Adrenal gland (tissue), 19 donors: ENCODE measurements at places on chromosomes 7 and 10. TPM values are rescaled to one million over a fixed set of nuclear protein-coding genes. Genes with fewer than 3 reads are reported as not detected.

TRIL gene
- 17.1 TPM for total RNA-seq

TUBAL3 gene
- total RNA-seq, result not detected

BTBD16 gene
- total RNA-seq, result 0.29 TPM

IFIT1B gene
- total RNA-seq, result not detected

MBL2 gene
- total RNA-seq, result not detected

NXPH1 gene
- total RNA-seq, result 40.9 TPM

MSMB gene
- total RNA-seq, result not detected

IFIT3 gene
- 34.5 TPM for total RNA-seq

NUDT13 gene
- total RNA-seq, result 5.1 TPM

DPP6 gene
- 0.39 TPM for total RNA-seq

SEC31B gene
- total RNA-seq, result 2.9 TPM

PBLD gene
- total RNA-seq, result 22.7 TPM

DNA sequence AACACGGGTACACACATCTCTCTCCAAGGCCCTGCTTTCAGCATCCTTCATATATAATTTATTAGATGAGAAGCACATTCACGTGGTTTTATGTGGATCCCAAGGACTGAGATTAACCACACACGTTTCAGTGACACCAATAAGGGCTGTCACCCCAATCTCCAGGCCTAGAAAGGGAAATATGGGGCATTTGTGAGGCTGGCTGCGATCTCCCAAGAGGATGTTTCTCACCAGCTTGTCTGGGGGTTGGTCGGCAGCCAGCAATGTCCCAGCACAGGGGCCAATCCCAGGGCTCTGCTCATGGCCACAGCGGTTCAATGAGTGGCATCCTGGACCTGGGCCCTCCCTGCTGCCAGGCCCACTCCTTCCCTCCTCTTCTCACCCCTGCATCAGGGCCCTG is 115.5 kb downstream of the ITIH5 start:
- no peaks in the 10 kb centered on the region for H3K4me1 ChIP-seq
- H3K4me3 ChIP-seq, result no peak overlapping the region
- H3K27ac ChIP-seq, result no peak overlapping the region
- DNase-seq, result no peak
- H3K27me3 ChIP-seq, result no peaks in the 10 kb centered on the region
- H3K36me3 ChIP-seq, result no peaks in the 10 kb centered on the region

- no peaks in the 10 kb centered on the region for H3K4me1 ChIP-seq
- no peak overlapping the region for H3K4me3 ChIP-seq
- no peak overlapping the region for H3K27ac ChIP-seq
- H3K36me3 ChIP-seq, result no peaks in the 10 kb centered on the region
These were observed 2.9 kb downstream of the RAMP3 start for GRCh38 chr7:45160417-45160881.

DNA sequence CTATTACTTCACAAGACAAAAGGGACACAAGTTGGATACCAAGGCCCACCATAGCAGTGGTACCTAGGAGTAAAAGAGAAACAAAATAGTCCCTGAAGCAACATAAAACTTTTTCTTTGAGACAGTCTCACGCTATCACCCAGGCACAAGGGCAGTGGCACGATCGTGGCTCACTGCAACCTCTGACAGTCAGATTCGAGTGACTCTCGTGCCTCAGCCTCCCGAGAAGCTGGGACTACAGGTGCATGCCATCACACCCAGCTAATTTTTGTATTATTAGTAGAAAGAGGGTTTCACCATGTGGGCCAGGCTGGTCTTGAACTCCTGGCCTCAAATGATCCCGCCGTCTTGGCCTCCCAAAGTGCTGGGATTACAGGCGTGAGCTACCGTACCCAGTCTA is 59.0 kb upstream of the KCNMA1 start:
- H3K27ac ChIP-seq, result no peak overlapping the region
- H3K4me3 ChIP-seq, result no peak overlapping the region
- no peak for DNase-seq
- H3K4me1 ChIP-seq, result no peaks in the 10 kb centered on the region

DNA sequence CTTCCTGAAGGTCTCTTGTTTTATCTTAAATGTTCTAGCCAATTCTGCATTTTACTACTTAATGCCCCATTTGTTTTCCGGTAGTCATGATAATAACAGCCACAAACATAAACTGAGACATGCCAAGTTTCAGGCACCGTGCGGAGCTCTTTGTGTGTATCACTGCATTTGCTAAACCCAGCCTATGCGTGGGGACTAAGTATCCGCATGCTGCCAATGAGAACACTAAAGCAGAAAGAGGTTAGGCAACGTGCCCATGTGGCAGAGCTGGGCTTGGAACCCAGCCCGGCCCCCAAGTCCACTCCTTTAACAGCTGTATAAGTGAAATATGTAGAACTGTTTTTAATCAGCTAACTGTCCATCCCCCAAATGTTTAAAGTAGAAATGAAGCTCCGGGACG is 54.1 kb downstream of the SLIT1 start:
- no peaks in the 10 kb centered on the region for H3K27me3 ChIP-seq
- no peaks in the 10 kb centered on the region for H3K36me3 ChIP-seq
- H3K4me1 ChIP-seq, result no peaks in the 10 kb centered on the region
- no peak for DNase-seq
- H3K4me3 ChIP-seq, result no peak overlapping the region

GRCh38 chr10:11397980-11398580 is 213.4 kb downstream of the USP6NL start:
- no peak for DNase-seq
- H3K4me1 ChIP-seq, result no peaks in the 10 kb centered on the region
- H3K4me3 ChIP-seq, result no peak overlapping the region
- H3K36me3 ChIP-seq, result no peaks in the 10 kb centered on the region

DNA sequence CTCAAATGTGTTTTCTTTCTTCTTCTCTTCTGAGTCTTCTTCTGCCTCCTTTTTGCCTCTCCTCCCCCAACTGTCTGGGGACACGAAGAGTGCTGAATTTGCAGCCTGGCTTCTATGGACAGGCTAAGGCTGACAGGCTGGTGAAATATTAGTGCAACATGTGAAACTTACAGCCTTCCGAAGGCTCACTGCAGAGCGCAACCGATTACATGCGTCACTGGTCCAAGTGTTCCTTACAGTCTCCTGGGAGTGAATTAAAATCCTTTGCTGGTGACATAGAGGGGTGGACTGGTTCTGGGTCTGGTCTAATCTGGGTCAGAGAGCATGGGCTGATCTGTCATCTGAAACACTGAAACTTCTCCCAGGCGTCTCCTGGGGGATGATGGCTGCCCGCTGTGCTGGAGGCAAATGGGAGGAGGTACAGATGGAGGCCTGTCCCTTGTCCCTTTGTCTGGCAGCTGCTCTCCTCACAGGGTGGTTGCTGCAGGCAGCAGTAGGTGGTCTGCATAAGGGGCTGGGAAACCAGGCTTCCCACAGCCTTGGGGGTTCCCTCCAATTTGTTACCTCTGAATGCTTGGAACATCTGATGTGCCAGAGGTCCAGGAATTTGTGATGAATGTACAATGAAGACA is 143.8 kb upstream of the BMPER start:
- H3K4me1 ChIP-seq, result no peaks in the 10 kb centered on the region
- no peaks in the 10 kb centered on the region for H3K36me3 ChIP-seq
- H3K27me3 ChIP-seq, result no peaks in the 10 kb centered on the region
- DNase-seq, result no peak

GRCh38 chr7:139871331-139871730 is 42.3 kb downstream of the TBXAS1 start:
- no peaks in the 10 kb centered on the region for H3K4me1 ChIP-seq
- H3K27me3 ChIP-seq, result peaks cover 5% of the 10 kb centered on the region
- DNase-seq, result no peak

DNA sequence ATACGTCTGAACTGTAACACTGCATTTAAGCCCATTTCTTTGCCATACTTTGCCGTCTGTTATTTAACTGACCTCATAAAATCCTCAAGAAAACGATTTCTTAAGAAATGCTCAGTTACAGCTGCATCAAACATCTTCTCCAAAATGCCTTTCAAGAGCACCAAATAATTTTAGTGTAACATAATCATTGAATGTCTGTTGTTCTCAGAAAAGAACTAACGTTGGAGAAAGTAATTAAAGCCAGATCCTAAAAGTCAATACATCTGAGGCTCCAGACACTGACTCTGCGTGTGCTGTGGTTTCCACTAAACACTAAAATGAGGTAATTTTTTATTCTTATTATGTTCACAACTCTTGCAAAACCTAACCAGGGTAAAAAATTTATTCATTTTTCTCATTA is 63.7 kb upstream of the LRRC17 start:
- H3K27ac ChIP-seq, result no peak overlapping the region
- DNase-seq, result no peak
- H3K27me3 ChIP-seq, result no peaks in the 10 kb centered on the region
- H3K36me3 ChIP-seq, result no peaks in the 10 kb centered on the region
- H3K4me1 ChIP-seq, result no peaks in the 10 kb centered on the region

DNA sequence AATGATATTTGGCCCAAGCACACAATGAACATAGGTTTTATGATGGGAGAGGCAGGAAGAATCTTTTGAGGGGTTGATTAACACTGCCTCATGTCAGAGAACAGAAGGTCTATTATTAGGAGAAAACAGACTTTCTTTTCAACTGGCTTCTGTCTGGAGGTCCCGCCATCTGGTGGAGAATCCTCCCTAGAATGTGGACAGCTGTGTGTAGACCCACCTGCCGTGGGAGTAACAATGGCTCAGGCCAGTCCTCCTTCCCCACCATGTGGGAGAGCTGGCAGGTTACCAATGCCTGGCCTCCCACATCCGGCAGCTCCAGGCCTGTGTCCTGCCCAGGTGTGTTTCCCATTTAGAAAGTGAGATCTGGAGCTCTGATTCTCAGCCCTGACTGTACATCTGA is 70.4 kb upstream of the AOAH start:
- H3K27ac ChIP-seq, result no peak overlapping the region
- no peak for DNase-seq
- no peaks in the 10 kb centered on the region for H3K27me3 ChIP-seq

DNA sequence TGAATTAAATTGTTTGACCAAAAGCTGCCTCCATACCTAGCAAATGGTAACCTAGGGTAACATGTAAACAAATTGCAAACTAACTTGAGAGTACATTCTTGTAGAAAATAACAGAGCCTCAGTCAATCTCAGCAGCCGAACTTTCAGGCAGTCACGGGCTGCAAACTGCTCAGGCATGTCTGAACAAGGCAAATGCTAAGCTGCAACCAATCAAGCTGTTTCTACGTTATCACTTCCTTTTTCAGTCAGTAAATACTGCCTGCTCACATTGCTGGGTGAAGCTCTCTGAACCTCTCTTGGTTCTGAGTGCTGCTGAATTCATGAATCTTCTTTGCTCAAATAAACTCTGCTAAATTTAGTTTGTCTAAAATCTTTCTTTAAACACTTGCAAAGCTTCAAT is 1212.4 kb downstream of the SORCS1 start:
- DNase-seq, result no peak
- H3K4me3 ChIP-seq, result no peak overlapping the region
- no peaks in the 10 kb centered on the region for H3K4me1 ChIP-seq
- no peak overlapping the region for H3K27ac ChIP-seq

- H3K36me3 ChIP-seq, result no peaks in the 10 kb centered on the region
- no peak overlapping the region for H3K27ac ChIP-seq
- H3K4me1 ChIP-seq, result peaks cover 49% of the 10 kb centered on the region
- H3K4me3 ChIP-seq, result no peak overlapping the region
- peak; percentile 75 for DNase-seq
These were observed 8.5 kb downstream of the RASSF4 start for GRCh38 chr10:44968091-44968490.

DNA sequence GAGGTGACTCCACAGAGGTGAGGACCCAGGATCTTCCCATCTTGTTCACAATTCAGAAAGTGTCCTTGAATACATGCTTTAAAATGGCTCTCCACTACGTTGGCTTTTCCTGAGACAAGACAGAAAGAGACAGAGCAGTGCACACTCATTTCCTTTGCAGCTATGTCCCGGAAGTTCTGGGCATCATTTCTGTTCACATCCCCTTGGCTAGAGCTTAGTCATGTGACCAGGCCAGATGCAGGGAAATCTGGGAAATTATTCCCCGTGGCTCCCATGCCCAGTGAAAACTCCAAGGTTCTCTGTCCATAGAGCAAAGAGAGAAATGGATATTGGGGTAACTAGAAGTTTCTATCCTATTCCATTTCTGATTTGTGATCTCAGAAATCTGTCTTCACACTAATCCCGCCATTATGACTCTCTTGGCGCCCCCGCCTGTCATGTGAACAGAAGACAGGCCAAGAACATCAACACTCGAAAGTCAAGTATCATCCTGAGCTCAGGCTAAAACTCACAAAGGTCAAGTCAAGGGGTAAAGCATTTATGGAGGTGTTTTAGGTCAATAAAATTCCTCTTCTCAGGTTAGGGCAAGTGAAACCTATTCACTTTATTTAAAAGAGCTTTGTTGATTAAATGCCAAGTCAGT is 251.4 kb upstream of the HABP2 start:
- no peaks in the 10 kb centered on the region for H3K36me3 ChIP-seq
- DNase-seq, result no peak
- H3K27me3 ChIP-seq, result no peaks in the 10 kb centered on the region
- no peak overlapping the region for H3K4me3 ChIP-seq
- H3K27ac ChIP-seq, result no peak overlapping the region

DNA sequence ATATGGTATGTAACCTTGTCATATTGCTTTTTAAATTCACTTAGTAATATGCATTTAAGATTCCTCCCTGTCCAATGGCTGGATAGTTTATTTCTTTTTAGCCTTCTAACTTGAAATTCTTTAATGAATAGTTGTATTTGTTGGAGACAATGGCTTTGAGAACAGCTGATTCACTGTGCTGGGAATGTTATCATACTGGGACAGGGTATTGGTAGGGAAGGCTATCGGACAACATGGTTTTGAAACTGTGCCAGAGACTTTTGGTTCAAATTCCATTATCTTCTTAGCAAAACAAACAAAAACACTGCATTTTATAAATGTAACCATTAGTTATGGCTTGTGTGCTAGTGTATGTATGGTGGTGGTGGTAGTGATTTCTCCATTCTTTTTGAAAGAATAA is 517.1 kb upstream of the ANKRD30A start:
- H3K4me1 ChIP-seq, result no peaks in the 10 kb centered on the region
- no peaks in the 10 kb centered on the region for H3K36me3 ChIP-seq
- H3K4me3 ChIP-seq, result no peak overlapping the region
- H3K27me3 ChIP-seq, result no peaks in the 10 kb centered on the region
- DNase-seq, result no peak
- H3K27ac ChIP-seq, result no peak overlapping the region

GRCh38 chr10:23777153-23777552 is 338.3 kb downstream of the OTUD1 start:
- DNase-seq, result no peak
- H3K27ac ChIP-seq, result no peak overlapping the region
- no peaks in the 10 kb centered on the region for H3K27me3 ChIP-seq
- H3K36me3 ChIP-seq, result no peaks in the 10 kb centered on the region

- no peaks in the 10 kb centered on the region for H3K36me3 ChIP-seq
- DNase-seq, result no peak
- H3K27me3 ChIP-seq, result no peaks in the 10 kb centered on the region
- H3K4me3 ChIP-seq, result no peak overlapping the region
- H3K27ac ChIP-seq, result no peak overlapping the region
These were observed 59.8 kb downstream of the ENTPD1 start for GRCh38 chr10:95815701-95816240.
